ENCODE measurements at places on chromosomes 4 and X. TPM values are rescaled to one million over a fixed set of nuclear protein-coding genes. Genes with fewer than 3 reads are reported as not detected.

- no peak for DNase-seq
Observed at GRCh38 chrX:154827194-154828015, 7.1 kb downstream of the SMIM9 start.

The PDGFC gene
- polyA plus RNA-seq, result not detected

The SOX3 gene
- polyA plus RNA-seq, result not detected

The CYP2U1 gene
- 4.0 TPM for polyA plus RNA-seq

The EGF gene
- polyA plus RNA-seq, result not detected

The FMR1NB gene
- not detected for polyA plus RNA-seq

DNA sequence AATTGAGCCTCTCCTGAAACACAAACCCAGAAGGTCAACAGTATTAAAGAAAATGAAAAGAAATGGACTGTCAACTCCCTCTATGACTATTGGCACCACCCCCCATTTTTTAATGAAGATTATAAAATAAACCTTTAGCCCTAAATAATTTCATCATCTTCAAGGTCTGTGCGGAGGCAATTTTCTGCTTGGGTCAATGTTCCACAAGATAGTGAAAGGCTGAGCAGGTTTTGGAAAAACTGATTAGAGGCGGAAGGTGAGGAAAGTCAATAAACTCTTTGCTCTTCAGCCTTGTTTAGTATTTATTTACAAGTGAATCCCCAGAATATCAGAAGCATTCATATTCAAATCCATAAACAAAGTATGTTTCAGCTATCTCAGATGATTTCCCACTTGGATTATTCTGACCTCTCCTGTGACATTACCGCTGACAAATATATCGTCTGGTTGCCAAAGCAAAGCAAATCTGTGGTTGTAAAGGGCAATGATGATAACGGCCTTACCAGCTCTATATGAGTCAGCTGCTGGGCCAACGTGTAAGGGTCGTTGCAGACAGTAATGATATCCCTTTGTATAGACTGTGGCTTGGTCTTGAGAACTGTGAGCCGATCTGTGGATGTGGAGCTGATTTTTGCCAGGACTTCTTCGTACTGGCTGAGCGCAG is 24.0 kb downstream of the RASGEF1B start:
- DNase-seq, result no peak

- DNase-seq, result no peak
Observed at GRCh38 chrX:106588801-106589200, 23.0 kb upstream of the RADX start.

DNA sequence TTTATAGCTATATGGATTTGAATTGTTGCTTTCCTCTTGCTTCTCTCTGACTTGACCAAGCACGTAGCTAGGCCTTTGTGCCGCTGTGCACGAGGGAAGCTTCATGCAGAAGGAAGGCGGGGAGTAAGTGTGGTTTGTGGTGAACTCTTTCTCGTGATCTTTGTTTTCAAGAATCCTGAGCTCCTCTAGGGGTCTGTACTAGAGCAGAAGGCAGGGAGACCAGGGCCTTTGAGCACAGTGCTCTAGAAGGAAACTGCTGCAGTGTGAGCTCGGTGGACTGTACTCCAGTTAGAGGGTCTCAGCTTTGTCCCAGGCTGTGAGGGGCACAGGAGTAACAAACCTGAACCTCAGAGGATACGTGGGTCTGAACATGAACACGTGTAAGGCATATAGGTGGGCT is 49.0 kb downstream of the AGA start:
- peak; percentile 64 for DNase-seq

GRCh38 chr4:187309456-187309855 is 585.8 kb upstream of the FAT1 start:
- no peak for DNase-seq

- no peak for DNase-seq
Observed at GRCh38 chr4:23890369-23891063, 669 bp upstream of the PPARGC1A start.

DNA sequence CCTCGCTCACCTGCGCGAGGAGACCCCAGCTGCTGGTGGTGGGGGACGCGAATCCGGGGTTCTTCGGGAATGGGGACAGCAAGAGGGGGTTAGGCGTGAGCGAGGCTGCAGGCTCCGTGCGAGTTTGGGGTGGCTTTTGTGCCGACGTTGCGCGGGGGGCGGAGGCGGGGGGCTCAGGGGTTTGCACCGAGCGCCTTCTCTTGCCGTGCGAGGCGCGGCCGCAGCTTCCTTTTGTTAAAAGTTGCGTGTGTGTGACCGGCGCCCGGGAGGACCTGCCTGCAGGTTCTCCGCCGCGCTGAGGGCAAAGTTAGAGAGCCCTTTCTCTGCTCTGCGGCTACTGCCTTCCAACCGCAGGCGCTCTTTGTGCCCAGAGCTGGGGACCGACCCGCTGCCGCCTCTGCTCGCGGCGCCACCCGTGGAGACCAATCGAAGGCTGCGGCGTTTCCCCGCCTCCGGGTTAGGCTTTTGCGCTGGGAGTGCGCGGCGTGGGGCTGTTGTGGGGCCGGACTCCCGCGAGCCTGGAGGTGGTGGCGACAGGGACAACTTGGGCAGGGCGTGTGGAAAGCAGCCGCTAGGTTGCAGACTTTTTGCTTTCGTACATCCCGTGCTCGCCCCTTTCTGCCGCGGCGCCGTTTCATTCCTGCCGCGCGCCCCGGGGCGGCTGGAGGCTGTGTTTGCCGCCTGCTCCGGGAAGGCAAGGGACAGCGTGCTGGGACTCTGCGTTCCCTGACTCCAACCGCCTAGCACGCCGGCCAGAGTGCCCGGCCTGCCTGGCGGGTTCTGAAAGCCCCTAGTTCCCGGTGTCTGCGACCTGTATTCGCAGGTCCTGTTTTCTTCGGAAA is 716 bp downstream of the KIT start:
- DNase-seq, result peak; percentile 6

The TMEM150C gene
- polyA plus RNA-seq, result 0.17 TPM

- DNase-seq, result no peak
Observed at GRCh38 chr4:61824454-61824853, 624.3 kb downstream of the ADGRL3 start.

DNA sequence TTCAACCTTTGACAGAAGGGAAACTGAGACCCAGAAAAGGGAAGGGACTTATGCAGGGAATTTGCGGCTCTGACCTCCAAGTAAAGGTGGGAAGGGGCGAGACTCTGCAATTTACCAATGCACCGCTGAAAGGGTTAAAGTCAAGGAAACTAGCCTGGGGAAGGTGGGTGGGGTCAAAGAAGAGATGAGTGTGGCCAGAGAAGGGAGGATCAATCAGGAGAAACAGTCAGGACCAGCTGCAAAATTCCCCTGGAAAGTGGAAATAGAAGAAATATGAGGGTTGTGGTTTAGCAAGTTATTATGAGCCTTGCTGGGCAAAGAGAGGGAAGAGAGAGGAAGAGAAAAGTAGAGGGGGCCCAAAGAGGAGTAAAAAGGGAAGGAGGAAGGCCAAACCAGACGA is 30.5 kb downstream of the STARD8 start:
- DNase-seq, result no peak

GRCh38 chr4:129346734-129347133 is 250.8 kb downstream of the C4orf33 start:
- no peak for DNase-seq

DNA sequence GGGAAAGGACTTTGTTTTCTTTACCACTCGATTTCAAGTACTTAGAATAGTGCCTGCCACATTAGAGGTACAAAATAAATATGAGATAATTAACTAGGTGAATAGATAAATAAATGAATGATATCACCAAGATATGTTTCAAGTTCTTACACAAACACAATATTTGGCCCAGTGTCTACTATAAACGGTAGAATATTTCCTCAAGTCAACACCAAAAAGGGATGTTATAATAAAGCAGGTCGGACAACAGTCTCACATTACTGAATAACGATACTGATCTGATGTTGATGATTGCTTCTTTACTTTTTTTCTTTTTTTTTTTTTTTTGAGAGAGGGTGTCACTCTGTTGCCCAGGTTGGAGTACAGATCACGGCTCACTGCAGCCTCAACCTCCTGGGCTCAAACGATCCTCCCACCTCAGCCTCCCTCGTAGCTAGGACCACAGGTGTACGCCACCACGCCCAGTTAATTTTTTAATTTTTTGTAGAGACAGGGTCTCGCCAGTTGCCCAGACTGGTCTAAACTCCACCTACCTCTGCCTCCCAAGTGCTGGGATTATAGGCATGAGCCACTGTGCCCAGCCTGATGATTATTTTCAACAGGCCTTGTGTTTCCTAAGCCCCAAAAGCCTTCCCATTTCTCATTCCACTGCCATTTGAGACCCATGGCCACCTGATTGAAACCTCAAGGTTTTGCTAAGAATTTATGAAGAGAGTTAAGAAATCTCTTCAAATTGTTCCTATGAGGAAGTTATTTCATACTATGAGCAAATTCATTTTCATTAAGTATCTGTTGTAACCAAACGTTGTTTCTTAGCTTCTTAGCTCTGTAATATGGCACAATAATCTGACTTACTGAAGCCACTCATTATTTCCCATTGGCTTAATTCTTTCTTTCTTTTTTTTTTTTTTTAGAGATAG is 2.3 kb downstream of the MANBA start:
- no peak for DNase-seq

DNA sequence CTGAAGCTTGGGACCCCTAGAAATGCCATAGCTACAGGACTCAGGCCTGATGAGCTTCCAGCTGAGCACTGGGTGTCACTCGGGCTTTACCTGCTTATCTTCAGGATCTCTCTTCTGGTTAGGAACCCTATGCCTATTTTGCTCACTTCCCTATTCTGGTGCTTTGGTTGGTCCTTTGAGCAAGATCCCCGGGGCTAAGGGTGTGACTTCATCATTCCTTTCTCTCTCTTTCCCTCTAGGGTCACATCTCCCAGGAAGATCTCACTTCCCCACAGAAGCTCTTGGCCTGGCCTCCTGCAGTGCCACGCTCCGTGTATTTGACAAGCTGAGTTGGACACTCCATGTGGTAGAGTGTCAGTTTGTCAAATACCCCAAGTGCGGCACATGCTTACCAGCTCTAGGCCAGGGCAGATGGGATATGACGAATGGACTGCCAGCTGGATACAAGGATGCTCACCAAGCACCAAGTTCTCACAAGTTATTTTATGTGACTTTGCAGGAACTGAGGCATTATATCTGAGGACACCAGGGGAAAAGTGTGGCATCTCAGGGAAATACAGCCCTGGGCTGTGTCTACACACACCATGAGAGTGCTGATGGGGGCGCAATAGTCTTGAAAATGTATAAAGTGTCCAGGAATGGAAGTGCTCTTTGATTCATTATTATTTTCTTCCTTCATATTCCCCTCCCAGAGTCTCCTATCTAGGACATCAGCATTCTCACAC is 21.1 kb downstream of the VSIG4 start:
- no peak for DNase-seq

GRCh38 chr4:145345401-145345800 is 136.3 kb upstream of the SMAD1 start:
- DNase-seq, result no peak

- DNase-seq, result no peak
Observed at GRCh38 chr4:23412701-23413100, 477.1 kb downstream of the PPARGC1A start.

GRCh38 chr4:141898346-141898745 is 262.0 kb downstream of the IL15 start:
- no peak for DNase-seq

The ELK1 gene
- 21.9 TPM for polyA plus RNA-seq

GRCh38 chr4:94974773-94975172 is 217.0 kb downstream of the BMPR1B start:
- no peak for DNase-seq

The CFAP299 gene
- polyA plus RNA-seq, result not detected

DNA sequence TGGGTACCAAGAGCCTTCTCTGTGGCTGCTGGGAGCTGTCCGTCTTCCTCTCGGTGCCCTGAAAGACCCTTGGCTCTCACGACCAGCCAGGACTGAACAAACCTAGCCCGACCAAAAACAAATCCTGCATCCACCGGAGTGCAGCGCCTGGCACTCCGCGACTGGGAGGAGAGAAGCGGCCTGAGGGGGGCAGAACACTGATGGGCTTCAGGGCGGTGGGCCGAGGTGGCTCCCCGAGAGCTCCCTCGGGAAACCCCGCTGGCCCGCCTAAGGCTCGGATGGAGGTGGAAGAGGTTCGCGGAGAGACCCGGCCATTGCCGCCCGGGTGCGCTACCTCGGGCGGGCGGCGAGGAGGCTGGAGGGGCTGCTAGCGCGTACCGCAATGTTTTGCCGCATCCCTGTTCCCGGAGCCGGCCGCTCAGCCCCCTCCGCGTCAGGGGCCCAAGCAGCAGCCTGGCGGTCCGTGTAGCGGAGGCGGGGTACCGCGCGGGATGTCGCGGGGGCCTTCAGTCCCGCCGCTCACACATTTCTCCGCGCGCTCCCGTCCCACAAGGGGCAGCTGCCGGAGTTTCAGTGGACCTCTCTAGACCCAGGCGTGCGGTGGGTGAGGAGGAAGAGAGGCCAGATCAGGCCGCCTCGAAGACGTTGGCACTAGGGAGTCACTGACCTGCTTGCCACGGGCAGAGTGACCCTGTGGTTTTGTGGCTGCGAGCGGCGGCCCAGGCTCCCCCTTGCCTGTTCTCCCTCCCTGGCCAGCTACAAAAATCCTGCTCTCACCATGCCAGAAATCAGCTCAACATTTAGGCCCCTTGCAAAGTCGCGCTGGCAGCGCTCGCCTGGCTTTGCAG is 2.2 kb downstream of the SLITRK4 start:
- no peak for DNase-seq

The MAP3K15 gene
- polyA plus RNA-seq, result not detected

The ZCCHC4 gene
- 11.6 TPM for polyA plus RNA-seq

DNA sequence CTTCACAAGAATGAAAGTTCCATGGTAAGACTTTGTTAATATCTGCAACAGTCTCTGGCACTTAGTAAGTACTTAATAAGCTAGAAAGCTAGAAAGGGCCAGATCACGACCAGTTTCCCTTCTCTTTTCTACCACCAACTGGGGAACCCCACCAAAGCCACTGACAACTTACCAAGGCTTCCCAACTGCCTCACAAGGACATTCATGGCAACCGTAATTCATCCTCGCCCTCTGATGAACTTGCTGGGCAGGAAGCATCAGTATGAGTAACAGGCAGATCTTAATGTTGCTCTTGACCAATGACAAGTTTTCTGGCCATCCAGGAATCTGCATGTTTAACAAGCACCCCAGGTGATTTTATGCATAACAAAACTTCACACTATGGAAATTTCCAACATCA is 23.2 kb upstream of the ZCCHC13 start:
- DNase-seq, result no peak

DNA sequence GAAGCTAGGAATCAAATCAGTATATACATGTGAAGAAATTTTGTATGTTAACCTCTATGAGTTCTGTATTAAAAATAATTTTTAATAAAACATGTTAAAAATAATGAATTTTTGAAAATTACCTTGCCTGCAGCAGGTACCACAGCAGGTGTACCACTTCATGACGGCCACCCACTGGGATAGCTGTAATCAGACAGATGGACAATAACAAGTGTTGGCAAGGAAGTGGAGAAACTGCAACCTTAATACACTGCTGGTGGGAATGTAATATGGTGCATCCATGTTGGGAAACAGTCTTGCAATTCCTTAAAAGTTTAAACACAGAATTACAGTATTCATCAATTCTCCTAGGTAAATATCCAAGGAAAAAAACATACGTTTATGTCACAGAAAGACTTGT is 209.5 kb downstream of the RELL1 start:
- DNase-seq, result no peak
